ENCODE measurements at places on chromosomes 2 and 18.

- DNase-seq: no peak
Measured at GRCh38 chr2:231549446-231550239, 19.4 kb upstream of the NMUR1 start.

DNA sequence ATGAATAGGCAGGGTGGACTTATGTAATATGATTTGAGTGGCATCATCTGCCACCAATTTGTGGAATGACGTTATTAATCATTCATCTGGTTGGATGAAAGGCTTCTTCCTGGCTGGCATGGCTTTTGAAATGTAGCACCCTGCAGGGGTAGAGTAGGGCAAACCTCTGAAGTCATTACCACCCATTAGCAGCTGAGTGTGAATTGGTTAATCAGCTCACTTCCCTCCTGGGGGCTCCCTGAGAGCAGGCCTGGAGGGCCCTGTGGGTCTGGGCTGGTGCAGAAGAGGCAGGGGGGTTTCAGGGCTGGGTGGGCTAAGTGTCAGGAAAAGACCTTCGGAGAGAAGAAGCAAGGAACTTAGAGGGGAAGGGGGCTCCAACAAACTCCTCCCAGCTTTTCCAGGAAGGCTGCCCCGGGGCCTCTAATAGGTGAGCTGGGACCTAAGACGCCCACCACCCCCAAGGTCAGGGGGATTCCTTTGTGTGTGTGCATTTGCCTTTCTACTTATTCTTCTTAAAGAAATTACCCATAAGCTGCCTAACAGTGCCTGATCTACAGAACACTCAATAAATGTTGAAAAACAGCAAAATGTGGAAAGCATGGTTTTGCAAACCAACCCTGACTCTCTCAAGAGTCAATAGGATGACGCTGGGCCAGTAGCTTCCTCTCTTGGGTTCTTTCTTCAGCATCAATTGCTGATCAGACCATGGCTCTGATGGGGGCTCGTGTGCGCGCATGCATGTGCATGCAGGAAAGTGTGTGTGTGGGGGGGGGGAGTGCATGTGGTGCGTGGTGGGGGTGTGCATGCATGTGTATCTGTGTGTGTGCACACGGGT lies 49.7 kb upstream of the ZNF516 start:
- DNase-seq: no peak

DNA sequence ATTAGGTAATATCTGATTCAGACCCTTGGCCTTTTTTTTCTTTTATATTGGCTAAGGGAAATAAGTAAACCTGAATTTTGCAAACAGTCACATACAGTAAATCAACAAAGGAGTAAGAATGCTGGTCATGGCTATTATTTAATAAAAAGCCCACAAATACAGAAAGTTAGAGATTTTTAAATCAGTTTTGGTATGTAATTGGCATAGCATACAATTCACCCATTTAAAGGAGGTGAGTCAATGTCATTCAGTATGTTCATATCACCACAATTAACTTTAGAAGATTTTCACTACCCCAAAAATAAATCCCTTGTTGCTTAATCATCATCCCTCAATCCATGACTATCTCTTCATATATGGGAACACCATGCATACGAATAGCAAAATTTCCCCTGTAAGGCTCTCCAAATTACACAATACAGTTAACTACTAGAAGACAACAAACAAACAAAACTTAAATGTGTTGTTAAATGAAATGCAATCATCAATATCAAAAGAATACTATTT lies 45.9 kb upstream of the NYAP2 start:
- no peak for DNase-seq

GRCh38 chr2:43160778-43161177 lies 65.6 kb downstream of the ZFP36L2 start:
- DNase-seq: no peak

- DNase-seq: no peak
Measured at GRCh38 chr18:50399582-50399981, 24.7 kb downstream of the SKA1 start.

DNA sequence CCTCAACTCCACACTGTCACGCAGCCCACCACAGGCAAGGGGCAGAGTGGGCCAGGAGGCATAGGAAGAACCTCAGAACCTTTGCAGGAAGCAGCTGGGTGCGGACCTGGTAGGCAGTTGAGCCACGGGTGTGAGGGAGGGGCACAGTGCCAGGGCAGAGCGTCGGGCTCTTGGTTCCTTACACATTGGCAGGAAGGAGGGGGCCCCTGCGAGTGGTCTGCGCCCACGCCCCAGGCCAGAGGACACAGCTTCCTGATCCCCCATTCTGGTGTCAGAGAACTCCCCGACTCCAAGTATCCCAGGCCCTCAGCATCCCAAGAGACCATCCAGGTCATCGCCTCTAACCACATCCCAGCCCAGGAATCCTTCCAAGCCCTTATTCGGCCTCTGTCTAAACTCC lies 61.5 kb downstream of the TNS1 start:
- DNase-seq: no peak

- no peak for DNase-seq
Measured at GRCh38 chr2:235754357-235755207, 260.7 kb downstream of the AGAP1 start.

- no peak for DNase-seq
Measured at GRCh38 chr2:96114546-96114902, 1.8 kb downstream of the ADRA2B start.

- DNase-seq: no peak
Measured at GRCh38 chr2:115491186-115491793, 1048.8 kb downstream of the DPP10 start.

DNA sequence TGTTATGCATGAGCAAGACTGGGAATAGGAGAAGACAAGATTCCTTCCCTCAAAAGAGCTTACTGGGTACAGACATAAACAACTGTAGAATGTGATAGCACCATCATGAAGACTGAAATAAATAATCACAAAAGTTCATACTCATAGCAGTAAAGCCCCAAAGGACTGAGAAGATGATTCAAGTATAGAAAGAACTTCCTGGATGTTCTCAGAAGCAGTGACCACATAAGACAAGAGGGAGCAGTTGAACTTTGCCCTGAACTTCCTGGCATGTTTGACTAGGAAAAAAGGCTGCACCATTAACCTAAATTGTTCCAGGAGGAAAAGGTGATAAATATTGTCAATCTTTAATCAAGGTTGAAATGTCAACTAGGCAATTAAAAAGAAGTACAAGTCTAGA lies 57.8 kb upstream of the CCDC141 start:
- DNase-seq: no peak

GRCh38 chr2:86646865-86647264 lies 23.2 kb upstream of the RNF103 start:
- no peak for DNase-seq

DNA sequence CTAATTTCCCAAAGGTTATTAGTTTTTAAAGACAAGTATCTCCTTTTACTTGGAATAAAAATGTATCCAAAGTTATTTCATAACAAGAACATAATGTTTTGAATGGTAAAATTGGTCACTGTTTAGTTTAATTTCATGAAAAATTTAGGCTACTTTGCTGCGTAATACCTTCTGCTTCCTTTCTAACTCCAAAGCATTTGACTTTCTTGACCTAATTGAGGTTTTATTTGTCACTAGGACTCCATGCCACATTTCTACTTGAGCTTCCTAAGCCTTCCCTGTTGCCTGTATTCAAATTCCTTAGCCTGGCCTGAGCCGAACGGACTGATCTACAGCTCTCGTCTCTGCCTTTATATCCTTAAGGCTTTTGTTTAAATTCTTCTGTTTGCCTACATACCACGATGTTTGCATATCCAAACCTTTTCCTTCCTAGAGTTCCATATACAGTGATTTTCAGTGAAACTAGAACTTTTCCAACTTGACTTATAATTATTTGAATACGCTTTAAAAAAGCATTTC lies 25.1 kb downstream of the ARMC9 start:
- no peak for DNase-seq

DNA sequence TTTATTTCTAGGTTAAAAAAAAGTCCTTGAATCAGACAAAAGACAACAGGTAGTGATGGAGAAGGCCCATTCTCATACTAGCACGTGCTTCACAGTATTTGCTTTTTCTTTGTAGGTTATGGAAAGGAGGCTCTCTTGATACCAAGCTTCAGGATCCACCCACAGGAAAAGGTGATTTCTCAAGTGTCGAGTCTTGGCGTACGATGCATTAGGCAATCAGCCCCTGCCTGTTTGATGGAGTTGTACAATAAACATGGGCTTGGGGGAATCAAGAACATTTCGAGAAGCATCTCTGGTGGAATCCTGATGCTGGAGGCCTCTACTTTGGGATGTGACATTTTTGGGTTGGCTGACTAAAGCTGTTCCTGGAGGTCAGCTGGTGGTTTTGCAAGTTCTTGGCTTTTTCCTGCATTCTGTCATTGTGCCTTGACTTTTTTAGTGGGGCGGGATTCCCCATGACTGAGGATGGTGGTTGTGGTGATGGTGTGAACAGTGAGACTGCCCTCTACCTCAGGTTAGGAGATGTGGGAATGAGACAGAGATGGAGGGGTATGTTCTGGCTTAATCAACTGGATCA lies 231.5 kb upstream of the SPRED2 start:
- no peak for DNase-seq

- DNase-seq: no peak
Measured at GRCh38 chr2:36696533-36696932, at the start of gene VIT. Gene VIT (plus strand): TSS chr2:36696707. CDS start chr2:36716371, 19,664 bp downstream.

DNA sequence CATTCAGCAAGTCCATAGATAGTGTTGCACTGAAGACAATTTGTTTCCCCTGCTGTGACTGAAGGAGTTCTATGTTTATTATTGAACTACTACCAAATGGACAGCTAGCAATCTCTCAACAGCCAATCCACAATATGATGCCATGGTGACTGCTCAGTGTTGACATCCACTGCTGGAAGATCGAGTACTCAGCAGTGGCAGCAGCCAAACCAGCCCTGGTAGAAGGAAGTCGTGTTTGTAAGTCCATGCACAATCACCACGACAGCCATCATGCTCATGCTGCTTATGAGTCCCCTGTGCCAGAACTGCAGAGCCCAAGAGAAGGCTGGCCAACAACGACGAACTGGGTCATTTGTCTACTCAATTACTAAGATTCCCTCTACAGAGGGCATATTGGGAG lies 66.4 kb downstream of the OSR1 start:
- DNase-seq: no peak

GRCh38 chr2:238653431-238654109 lies 194.3 kb upstream of the TWIST2 start:
- DNase-seq: no peak

- DNase-seq: no peak
Measured at GRCh38 chr2:174383796-174384195, 11.7 kb upstream of the SCRN3 start.

DNA sequence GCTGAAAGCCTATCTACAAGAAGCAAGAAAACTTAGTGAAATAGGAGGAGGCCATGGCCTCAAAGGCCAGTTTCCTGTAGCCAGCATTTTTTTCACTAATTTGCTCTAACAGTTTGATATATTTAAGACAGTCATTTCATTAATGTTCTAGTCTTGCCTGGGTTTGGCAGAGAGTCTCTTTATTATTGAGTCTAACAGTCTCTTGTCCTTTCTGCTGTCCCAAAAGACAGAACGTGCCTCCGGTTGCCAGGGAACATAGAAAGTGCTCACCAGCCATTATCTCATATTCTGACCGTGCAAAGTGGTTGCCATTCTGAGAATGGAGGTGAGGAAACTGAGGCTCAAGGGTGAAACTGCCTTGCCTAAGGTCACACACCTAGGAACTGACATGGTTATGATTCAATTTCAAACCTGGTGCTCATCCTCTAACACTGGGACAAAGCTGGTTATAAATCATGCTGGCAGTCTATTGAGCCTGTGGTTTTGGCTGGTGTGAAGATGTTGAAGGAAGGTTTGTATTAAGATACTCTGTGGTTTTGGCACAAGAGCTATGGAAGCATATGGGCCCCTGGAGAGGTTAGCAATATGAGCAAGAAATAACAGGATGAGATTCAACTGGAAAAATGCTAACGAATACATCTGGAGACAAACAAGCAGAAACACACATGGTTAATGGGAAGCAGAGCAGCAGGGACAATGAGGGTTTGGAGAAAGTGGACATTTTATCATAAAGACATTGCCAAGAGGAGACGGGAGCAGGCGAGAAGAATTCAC lies 903.3 kb upstream of the KLHL29 start:
- DNase-seq: no peak

DNA sequence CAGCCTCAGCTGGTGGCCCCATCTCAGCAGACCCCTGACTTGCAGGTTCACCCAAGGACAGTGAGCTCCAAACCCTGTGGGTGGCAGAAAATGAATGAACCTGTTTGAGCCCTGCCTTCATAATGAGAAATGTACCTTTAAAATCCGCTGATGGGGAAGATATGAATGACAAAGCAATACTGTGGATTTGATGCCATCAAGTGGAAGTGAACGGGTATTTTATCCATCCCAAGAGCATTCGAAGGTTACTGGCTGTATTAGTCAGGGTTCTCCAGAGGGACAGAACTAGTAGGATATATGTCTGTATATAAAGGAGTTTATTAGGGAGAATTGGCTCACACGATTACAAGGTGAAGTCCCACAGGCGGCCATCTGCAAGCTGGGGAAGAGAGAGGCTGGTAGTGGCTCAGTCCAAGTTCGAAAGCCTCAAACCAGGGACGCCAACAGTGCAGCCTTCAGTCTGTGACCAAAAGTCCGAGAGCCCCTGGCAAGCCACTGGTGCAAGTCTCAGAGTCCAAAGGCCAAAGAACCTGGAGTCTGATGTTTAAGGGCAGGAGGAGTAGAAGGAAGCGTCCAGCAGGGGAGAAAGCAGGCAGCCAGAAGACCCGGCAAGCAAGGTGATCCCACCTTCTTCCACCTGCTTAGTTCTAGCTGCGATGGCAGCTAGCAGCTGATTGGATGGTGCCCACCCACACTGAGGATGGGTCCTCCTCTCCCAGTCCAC lies 32.1 kb downstream of the TOGARAM2 start:
- no peak for DNase-seq

DNA sequence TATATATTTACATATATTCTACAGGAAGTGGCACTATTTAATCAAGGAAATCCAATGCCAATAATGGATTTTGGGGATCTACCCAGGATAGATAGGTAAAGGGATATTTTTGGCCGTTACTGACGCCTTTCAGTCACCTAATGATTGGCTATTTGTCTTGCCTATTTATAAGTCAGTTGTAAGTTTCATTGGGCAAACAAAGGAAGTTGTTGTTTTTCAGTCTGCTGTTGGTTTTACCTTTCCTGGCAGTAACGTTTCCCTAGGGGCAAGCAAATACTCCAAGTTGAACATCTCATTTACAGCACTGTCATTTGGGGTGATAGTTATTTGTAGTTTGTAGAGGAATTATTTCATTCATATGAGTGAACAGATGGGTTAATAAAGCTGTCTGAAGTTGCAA lies 17.0 kb upstream of the LANCL1 start:
- no peak for DNase-seq
